Neural crest cell (in vitro differentiated cells): ENCODE measurements at places on chromosomes 2 and 18. TPM values are rescaled to one million over a fixed set of nuclear protein-coding genes. Genes with fewer than 3 reads are reported as not detected.

Gene CYTIP
- 0.35 TPM in 1 of 2 replicates, not detected in the other for total RNA-seq

Gene CD207
- not detected in 2 replicates for total RNA-seq

Gene PSMA8
- not detected in 2 replicates for total RNA-seq

Gene FER1L5
- 0.57 and 0.89 TPM in 2 replicates for total RNA-seq

Gene NOL4
- total RNA-seq, result 0.14 and 0.63 TPM in 2 replicates

Gene SLC5A7
- total RNA-seq, result 2.7 and 3.0 TPM in 2 replicates
